Activated B cell treated with CpG ODN at 0.5 μM for 24 hours (primary cell): ENCODE measurements at places on chromosomes 4 and X.

- DNase-seq = no peak
Measured at GRCh38 chr4:166091912-166092510, 219.0 kb downstream of the TLL1 start.

GRCh38 chrX:26954029-26954428 lies 509.1 kb downstream of the PPP4R3C start:
- no peak for DNase-seq

DNA sequence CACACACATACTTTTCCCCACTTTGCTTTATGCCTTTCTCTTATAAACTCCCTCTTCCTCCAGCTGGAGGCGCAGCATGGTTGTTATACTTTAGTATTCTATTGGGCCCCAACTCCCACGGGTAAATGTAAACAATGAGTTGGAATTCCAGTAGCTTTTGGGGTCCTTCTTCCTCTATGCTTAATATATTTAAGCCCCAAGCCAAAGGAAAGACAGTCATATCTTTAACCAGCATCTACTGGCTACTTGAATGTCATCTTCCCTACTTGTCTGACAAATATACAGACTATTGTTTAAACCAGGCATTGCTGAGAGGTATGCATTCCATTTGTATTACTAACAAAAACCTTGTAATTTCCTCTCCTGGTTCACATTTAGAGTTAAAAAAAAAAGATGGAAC lies 72.9 kb downstream of the WDR19 start:
- DNase-seq = no peak

GRCh38 chr4:41701983-41702382 lies 46.5 kb downstream of the PHOX2B start:
- no peak for DNase-seq

DNA sequence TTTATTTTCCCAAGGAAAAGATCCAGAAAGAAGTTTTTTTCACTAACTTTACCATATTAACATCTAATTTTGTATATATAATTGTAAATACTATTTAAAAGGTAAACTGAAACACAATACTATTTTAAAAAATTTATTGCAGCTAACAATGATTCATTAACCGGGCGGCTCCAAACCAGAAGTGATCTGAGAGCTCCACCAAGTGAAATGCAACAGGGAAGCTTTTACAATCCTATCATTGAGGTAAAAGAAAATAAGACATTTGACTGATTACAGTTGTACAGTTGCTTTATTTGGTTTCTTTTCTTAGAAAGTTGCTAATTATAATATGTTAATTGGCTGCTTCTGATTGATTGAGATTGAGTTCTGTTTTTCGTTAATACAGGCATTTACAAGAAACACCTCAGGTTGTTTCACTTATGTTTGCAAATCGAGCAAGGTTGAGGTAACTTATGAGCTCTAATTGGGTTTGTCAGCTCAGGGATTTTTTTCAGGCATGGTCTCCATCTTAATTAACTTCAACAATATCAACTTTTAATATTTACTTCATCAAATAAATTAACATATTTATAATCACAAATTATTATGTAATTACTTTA lies 220.2 kb upstream of the UGT8 start:
- DNase-seq = no peak

- DNase-seq = no peak
Measured at GRCh38 chr4:1062419-1062818, 50.9 kb downstream of the RNF212 start.

DNA sequence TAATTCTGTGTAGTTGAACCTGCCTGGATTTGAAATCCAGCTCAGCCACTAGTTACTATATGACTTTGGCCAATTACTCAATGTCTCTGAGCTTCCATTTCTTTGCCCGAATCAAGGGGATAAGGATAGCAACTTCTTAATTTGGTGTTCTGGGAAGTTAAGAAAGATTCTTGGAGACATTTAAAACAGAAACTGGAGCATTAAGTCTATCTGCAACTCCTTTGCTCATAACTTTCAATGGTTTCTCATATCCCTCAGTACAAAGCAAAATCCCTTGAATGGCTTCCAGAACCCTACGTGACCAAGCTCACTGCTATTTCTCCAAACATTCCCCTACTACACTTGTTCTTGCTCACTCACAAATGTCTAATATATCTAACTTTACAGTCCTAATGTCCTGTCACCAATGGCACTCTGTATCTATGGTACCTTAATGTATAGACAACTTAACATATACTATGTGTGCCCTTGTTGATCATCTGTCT lies 849.1 kb upstream of the SLIT2 start:
- DNase-seq = no peak

GRCh38 chrX:46687619-46688018 lies 71.3 kb downstream of the SLC9A7 start:
- no peak for DNase-seq

DNA sequence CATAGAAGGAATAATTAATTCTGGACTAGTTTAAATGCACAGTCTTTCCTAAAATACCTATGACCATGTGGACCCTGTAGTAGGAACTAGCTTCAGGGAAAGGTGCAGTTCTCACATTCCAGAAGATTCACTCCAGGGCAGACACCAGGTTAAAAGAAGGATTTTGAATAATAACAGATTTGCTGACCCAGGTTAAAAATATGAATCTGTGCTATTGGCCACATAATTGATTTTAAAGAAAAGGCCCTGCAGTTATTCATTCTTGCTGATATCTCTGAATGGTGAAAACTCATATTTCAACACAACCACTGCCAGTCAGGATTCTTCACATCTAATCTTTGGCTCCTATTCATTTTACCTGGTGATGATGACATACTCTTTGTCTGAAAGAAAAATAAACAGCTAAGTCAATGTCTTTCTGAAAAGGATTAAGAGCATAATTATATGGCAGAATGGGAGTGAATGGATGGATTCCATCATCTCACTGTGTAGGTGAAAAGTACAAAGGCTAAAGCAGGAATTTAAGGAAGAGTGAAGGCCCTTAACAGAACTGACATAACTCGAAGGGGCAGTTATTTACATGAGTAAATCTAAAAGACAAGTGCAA lies 432.8 kb downstream of the PDGFC start:
- no peak for DNase-seq

GRCh38 chrX:65723706-65724105 lies 56.3 kb downstream of the MSN start:
- no peak for DNase-seq

- no peak for DNase-seq
Measured at GRCh38 chrX:129653971-129654651, 645 bp downstream of the APLN start.

DNA sequence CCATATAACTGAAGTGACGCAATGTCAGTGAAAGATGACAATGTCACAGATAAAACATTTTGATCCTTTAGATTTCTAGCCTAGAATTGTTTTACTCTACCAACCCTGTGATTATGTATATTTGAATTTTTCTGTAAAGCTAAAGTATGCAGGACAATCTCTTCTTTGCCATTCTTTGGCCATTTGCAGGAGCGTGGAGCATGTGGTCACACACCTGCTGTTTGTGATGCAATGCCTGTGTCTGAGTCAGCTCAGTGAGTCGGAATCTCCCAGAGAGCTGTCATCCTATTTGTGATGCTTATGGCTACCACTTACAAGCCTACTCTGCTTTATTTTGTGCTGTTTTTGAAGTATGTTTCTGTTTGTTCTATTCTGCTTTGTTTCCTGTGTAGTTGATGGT lies 214.5 kb downstream of the NAF1 start:
- no peak for DNase-seq

- no peak for DNase-seq
Measured at GRCh38 chr4:1367936-1368289, 20.9 kb downstream of the UVSSA start.

- DNase-seq = no peak
Measured at GRCh38 chr4:105057370-105058105, 89.1 kb upstream of the TET2 start.

DNA sequence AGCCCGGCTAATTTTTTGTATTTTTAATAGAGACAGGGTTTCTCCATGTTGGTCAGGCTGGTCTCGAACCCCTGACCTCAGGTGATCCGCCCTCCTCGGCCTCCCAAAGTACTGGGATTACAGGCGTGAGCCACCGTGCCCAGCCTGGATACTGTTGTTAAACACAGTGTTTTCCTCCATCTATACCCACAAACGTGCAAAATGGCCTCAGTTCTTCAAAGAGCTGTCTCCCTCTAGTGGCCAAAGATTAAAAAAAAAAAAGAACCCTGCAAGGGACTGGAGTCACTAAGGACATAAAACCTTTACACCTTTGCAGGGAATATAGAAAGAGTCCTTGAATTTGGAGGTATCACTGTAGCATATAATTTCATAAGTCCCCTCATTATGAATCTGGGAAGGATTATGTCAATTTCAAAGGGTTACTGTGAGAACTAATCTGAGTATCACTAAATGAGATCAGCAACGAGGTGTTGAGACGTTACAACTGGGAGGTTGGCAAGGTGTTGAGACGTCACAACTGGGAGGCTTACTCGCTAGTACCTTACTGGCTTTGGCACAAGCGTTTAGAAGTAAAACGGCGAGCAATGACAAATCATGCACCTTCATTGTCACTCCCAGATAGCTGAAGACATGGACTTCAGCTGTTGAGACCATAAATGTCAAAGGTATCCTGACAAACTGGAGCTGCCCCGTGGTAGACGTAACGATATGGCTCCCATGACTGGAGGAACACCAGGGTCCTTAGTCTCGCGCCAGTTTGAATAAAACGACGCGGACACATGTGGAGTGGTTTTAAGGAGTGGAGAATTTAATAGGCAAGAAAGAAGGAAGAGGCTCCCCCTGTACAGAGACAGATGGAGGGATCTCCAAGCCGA lies 33.4 kb upstream of the ENPP6 start:
- DNase-seq = no peak

DNA sequence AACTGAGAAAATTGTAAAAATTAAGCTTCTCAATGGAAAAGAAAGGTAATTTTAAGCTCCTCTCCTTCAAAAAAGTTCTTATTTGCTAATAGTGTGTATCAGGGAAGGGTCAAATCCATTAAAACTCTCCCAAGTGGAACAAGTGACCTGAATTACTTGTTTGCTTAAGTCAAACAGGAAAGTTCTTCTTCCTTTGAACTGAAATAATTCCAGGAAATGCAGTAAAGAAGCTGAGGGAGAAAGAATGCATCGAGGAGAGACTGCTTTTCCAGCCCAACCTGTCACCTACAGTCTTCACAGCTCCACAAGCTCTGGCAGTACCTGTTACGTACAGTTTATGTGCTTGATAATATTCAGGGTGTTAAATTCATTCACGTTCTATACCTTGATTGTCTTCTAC lies 131.1 kb downstream of the KLHL8 start:
- no peak for DNase-seq

GRCh38 chrX:124895947-124896346 lies 423.7 kb upstream of the TEX13C start:
- DNase-seq = no peak

- no peak for DNase-seq
Measured at GRCh38 chr4:60422439-60422838, 777.7 kb upstream of the ADGRL3 start.

DNA sequence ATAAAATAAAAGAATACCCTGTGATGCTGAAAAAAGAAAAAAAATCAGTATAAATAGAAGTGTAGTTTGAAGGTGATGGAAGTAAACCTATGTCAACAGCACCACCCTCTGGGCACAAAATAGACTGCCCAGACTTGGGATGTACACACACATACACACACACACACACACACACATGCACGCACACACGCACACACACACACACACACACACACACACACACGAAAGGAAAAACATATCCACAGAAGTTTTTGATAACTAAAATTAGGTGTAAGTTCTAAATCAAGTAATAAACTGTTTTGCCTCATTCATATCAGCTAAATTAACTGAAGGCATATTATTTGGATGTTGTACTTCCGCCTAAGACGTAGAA lies 40.5 kb downstream of the ANXA5 start:
- no peak for DNase-seq

DNA sequence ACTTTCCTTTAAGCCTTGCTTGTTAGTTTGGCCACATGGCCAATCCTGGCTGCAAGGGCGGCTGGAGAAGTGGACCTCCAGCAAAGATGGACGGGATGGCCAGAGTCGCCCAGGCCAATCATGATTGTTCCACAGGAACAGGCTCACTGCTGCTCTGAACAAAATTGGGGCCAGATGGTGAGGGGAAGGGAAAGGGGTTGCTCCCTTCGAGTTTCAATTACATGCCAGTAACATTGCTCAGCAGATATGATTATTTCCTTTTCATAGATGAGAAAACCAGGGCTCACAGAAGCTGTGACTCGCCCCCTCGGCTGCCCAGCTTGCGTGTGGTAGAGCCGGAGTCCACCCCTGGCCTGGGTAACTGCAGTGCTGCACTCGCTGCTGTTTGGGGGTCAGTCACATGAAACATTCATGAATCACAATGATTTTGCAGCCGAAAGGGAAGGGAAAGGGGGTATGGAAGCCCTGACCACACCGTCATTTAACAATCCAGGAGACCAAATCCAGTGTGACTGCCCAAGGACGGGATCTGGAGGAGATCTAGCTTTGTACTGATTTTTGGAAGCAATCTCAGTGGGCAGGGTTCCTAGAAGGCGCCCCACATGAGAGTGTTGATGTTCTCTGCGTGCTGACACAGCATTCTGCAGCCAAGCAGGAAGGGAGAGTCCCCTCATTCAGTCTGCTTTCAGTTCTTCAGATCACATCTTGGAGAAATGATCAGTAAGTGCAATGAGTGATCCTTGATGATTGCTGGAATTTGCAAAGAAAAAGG lies 77.3 kb upstream of the MSX1 start:
- DNase-seq = no peak

- DNase-seq = no peak
Measured at GRCh38 chrX:28665778-28666177, 78.5 kb downstream of the IL1RAPL1 start.

DNA sequence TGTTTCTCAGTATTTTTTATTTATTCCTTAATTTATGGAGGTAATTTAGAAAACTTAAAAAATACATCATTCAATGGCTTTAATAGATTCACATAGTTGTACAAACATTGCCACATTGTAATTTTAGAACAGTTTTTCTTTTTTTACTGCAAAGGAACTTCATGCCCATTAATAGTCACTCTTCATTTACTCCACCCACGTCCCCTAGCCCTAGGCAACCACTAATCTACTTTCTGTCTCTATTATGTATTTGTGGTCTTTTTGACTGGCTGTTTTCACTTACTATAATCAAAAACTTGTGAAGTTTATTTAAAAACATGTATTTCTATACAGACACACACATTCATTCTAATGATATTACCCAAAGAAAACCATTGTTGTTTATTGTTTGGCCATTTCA lies 664.8 kb downstream of the GRID2 start:
- DNase-seq = no peak

DNA sequence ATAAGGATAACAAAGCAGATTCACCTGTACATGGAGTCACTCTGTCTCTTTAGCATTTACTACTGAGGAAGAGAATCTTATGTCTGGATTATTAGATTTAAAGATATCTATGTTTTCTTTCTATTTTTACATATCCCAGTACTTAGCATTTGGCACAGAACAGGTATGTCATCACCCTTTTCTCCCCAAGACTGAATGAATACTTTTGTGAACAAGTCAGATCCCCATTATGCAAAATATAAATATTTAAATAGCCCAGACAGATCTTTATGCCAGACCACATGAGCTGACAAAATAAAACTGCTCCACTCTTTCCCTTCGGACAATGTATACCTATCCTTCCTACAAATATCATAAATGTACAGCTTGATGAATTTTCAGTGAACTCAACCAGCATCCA lies 94.5 kb downstream of the CASK start:
- no peak for DNase-seq

- DNase-seq = no peak
Measured at GRCh38 chr4:139684351-139684750, 18.7 kb downstream of the MGST2 start.

GRCh38 chr4:48090621-48091020 lies 43.4 kb downstream of the TXK start:
- DNase-seq = no peak

GRCh38 chr4:83340692-83341343 lies 6.2 kb upstream of the HPSE start:
- DNase-seq = no peak
